ENCODE measurements at places on chromosomes 11 and 22.

- DNase-seq = no peak
Observed at GRCh38 chr22:19536564-19536963, 12.4 kb upstream of the CLDN5 start.

DNA sequence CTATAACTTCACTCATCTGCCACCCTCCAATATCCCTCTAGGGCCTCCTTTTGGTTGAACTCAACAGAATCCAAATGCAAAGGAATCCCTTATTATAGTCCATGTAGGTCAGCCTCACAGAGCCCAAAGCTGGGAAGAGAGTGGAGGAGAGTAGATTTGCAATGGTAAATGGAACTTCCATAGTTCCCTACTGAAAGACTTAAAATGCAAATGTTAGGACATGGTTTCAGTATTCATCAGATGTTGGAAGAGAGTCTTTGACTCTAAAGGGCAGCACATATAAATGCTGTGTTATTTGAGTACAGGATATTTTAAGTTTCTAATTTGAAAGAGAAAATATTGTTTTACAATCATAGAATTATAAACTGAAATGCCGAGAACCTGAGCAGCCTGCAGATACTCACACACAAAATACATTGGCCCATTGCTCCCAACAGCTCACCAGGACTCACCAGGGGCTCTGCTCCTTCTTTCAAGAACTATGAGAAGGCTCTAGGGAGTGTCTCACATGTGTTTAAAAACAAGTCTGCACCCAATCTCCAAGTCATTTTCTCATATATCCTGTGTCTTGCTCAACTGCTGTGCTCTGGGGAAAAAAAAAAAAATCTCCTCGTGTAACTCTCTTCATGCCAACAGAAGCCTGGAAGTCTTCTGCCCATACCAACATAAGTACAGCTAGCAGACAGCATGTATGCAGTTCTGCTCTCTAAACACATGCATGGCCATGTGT, 39.6 kb downstream of the SYT9 start:
- DNase-seq = no peak

- no peak for DNase-seq
Observed at GRCh38 chr22:17990147-17990546, 34.2 kb downstream of the MICAL3 start.

DNA sequence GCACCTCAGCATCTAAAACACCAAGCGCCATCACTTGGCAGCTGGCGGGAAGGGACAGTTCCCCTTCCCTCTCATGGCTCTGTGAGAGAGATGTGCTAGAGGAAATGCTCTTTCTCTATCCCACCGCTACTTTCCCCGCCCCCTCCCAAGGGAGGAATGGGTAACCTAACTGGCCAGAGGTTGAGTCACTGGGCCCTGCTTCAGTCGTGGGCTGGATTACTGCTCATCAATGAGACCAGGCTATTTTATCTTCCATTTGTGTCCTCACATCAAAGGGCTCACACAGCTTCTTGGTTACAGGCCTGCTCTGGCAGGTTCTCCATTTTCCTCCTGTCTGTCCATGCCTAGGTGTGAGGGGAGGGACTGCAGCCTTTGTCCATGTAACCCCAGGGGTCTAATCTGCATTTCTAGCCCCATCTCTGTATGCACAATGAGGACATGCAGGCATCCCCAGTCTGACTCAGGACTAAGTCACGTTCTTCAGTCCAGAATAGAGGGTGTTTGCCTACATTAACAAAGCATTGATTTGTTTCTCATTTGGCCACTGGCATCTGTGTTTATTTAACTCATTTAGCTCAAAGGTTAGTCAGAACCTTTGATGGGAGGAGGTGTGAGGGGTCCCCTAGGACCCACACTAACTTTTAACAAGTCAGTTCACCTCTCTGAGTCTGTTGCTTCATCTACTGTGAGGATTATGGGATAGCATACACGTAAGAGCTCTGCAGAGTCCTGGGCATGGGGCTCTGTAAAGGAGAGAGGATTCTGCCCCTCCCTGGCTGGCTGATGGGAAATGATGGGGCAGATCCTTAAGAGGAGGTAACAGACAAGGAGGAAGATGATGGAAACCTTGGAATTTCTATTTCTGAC, 99.1 kb downstream of the XRRA1 start:
- DNase-seq = peak; percentile 92

DNA sequence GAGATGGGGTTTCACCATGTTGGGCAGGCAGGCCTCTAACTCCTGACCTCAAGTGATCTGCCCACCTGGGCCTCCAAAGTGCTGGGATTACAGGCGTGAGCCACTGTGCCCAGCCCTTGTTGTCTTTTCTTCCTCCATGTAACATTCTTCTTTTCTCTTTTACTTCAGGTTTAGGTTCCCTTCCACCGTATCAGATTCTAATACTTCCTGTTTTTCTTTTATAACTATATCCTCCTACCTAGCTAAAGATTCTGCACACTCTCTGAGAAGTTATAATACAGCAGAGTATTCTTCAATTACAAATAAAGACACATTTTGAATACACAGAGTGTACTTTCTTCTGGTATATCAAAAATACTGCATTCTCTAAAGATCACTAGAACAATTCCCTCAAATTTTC, 33.2 kb upstream of the GAB2 start:
- DNase-seq = no peak

Data from foreskin fibroblast (primary cell).